Left renal cortex interstitium (tissue), 4 donors: ENCODE measurements at places on chromosomes 11 and 22.

GRCh38 chr22:40426594-40427333, 56.4 kb downstream of the SGSM3 start:
- no peak for DNase-seq

GRCh38 chr22:27885977-27886842, 32.8 kb downstream of the PITPNB start:
- no peak for DNase-seq

- no peak for DNase-seq
Measured at GRCh38 chr11:45333001-45333971, 47.1 kb upstream of the SYT13 start.

- DNase-seq: no peak
Measured at GRCh38 chr11:2520736-2521035, 75.9 kb downstream of the KCNQ1 start.

GRCh38 chr11:1837171-1838076, 1.4 kb upstream of the TNNI2 start:
- no peak for DNase-seq

DNA sequence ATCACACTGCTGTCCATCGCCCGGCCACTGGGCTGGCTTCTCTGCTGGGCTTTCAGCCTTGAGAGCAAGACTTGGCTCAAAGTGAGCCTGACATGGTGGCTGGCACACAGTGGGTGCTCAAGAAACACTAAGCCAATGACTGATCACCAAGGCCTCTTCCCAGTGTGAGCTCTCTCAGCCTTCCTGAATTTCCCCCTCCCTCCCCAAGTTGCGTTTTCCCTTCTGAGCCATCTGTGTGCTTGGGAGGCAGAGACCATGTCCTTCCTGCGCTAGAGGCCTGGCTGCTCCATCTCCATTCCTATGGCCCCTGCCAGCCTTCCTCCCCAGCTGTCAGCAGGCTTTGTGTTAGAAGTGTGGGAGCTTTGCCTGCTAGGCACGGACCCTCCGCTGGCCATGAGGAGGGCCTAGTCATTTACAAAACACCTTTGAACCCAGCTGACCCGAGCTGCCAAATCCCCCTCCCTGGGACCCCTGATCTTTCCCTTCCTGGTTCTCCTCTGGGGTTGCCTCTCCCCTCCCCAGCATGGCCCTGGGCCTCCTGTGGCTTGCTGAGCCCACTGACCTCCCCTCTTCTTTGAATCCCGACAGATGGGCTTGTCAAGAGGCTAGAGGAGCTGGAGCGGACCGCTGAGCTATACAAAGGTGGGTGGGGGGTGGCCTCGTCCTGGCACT, 13.2 kb downstream of the PICK1 start:
- DNase-seq: no peak

GRCh38 chr11:77377734-77378133, 76.2 kb upstream of the GDPD4 start:
- no peak for DNase-seq

- DNase-seq: no peak
Measured at GRCh38 chr22:49062155-49062801, 765.4 kb downstream of the BRD1 start.

- DNase-seq: no peak
Measured at GRCh38 chr11:120203626-120204025, 7.2 kb upstream of the OAF start.

DNA sequence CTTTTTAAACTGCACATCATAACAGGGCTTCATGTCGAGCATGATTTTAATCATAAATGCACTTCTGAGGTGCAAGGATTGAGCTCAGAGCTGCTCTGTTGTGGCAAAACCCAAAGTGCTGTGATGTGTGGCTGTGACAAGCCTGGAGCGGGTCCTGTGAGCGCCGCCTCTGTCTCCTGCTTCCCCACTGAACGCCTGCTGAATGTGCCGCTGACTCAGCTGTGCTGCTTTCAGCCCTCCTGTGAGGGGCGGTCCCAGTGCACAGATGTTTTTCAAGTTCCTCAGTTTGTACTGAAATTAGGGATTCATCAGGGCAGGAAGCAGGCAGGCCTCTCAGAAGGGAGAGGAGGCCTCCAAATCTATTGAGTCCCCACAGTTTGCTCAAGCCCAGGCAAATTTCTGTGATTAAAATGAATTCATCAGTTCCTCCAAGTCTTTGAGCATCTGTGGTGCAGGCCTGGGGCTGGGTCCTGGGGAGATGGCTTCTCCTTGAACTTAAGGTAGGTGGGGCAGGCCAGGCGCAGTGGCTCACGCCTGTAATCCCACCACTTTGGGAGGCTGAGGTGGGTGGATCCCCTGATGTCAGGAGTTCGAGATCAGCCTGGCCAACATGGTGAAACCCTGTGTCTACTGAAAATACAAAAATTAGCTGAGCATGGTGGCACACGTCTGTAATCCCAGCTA, 3.0 kb upstream of the GTSE1 start:
- no peak for DNase-seq

GRCh38 chr22:38046070-38046748, 11.0 kb upstream of the PICK1 start:
- no peak for DNase-seq

DNA sequence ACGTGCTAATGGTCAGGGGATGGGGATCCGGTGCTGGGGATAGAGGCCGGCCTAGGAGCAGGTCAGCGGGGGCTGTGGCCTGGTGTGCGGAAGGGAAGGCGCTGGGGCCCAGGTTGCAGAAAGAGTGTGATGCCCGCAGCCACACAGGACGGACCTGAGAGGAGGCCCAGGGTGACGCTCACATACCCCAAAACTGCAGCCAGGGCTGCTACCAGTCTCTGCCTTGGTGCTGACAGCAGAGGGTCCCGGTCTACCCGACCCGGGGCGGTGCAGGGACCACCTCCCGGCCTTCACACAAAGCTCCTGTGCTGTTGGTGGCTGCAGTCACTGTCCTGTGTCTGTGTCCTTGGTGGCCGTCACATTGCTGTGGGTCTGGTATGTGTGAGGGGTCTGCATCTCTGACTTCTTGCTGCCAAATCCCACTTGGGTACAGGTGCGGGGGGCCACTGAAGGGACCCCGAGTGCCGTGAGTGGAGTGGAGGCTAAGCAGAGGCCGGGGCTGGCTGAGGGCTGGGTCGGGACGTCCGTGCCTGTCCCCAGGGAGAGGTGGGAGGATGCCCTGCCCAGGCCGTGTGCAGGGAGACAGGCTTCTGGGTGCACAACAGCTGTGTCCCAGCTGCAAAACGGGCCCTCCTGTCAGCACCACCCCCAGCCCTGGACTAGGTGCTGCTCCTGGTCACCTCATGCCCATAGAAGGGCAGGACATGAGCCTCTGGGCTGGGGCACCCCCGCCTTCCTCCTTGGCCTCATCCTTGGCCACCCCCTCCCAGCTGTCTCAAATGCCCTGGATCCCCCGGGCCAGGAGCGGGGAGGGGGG, 1.5 kb downstream of the LSP1 start:
- no peak for DNase-seq

DNA sequence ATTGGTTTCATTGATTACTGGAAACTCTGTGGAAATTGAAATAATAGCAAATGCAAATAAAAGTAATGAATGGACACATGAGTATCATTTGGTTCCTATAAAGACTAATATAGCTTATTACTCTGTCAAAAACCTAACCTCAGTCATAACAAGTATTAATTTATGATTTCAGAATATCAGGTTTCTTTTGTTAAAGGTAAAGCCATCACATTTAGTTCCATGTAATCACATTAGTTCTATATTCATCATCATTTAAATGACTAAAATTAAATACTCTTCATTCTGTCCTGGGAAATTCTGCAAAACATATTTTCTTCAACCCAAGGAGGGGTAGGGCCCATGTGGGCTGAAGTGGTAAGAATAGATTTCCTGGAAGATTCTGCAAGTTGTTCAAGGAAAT, 68.2 kb upstream of the ANO3 start:
- no peak for DNase-seq
